ENCODE measurements at places on chromosomes 1 and 21.

DNA sequence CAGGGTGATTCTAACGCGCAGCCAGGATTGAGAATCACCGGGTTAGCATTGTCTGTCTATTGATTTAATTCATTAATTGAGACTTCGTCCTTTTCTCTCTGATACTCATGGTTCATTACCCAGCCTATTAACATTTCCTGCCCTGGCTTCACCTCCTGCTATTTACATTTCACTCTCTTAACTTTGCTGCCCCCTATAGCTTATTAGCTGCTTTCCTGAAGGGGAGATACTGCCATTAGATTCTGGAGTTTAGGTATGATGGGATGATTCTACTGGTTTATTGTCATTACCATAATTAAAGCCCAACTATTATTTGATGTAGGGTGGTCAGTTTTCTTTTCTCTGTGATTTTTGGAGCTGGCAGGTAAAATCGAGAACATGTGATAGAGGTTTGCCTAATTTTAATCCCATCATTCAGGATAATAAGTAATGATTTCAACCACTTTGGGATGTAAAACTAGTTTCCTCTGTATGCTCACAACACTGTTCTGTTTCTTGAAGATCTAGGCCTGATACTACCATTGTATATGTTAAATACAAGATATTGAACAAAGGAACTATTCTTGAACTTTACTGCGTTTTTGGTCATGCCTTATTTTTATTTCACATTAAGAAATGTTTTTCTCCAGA lies 6.4 kb downstream of the PPP2R5A start:
- DNase-seq = peak; percentile 58

DNA sequence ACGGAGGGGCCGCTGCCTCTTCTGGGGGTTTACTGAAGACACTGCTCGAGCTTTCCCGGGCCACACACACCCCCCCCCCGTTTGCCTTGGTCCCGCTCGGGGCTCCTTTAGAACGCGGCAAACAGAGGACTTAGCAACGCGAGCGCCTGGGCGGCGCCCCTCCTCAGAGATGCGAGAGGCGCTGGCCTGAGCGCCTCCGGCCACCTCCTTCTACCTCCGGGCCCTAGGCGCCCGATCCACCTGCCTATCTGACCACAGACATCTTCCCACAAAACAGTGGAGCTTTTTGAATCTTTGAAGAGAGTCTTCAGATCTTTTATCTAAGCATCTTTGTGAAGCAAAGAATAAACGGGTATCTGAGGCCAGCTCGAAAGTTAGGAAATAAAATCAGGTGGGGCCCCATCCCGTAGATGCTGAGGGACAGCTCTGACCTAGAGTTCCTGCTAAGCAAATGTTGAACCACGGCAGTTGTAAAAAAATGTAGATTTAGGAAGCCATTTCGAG lies 436 bp upstream of the TTLL7 start:
- peak; percentile 75 for DNase-seq

DNA sequence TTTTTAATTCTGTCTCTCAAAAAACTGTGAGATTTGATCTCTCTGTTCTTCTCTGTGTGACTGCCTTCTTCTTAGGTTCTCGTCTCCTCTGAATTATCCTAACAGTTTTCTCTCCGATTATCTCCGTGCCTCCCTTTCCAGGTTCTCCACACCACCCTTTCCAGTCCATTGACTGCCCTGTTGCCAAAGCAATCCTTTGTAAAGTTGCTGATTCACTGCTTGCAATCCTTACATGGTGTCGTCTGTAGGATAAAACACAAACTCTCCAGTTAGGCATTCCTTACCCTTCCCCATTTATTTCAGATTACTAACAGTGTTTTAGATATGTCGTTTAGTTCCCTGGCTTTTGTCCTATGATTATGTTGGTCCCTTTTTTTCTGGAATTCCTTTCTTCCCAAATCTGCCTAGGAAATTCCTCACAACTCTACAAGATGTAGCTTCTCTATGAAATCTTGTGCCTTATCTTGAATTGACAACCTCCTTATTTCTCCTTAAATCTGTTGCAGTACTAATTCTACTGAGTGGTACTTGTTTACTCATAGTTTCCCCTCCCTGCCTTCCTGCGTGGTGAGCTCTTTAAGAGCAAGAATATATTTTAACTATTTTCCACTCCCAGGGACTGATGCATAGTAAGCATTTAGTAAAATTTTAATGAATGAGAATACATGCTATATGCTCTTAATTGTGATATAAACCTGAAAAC lies 22.3 kb downstream of the RCOR3 start:
- no peak for DNase-seq

- DNase-seq = peak; percentile 72
Measured at GRCh38 chr1:23791516-23792047, 637 bp downstream of the LYPLA2 start.
